ENCODE measurements at places on chromosomes 4 and X. TPM values are rescaled to one million over a fixed set of nuclear protein-coding genes. Genes with fewer than 3 reads are reported as not detected.

The MAGEA9B gene
- total RNA-seq, result not detected

The MAGEA2 gene
- total RNA-seq, result 6.1 TPM

DNA sequence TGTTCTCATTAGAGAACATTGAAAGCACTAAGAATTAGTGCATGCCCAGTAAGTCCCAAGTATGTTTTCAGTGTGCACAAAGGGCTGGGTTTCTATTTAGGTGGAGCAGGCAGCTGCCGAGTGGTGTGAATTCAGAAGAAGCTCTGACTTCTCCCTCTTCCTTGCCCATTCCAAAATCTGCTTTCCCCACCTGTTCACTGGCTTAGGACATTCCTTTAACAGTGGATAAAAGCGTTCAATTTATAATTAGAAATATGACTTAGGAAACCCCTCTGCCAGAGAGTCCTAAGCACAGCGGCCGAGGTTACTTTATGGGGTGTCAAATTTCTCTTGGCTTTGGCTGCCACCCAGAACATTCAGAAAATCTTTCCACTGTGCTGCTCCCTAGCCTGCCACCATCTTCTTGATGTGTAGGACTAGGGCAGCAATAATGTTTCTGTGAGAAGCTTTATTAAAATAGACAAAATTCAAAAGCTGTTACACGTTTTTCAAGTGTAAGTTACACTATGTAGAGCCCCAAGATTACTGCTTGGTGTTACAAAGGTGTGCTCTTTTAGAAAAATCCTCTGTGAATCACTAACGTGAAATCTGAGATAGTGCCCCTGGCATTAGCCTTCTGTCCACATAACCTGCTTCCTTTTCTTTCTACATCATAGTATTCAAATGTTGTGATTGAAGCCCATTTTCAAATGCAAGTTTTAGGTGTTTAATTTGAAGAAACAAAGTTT, 191.6 kb upstream of the ANKRD50 start:
- H3K27ac ChIP-seq, result no peak overlapping the region
- H3K4me1 ChIP-seq, result no peaks in the 10 kb centered on the region
- peak overlapping the region; percentile 41 for H3K4me3 ChIP-seq
- peak; percentile 71 for DNase-seq

GRCh38 chrX:134174859-134175258, 62.1 kb upstream of the CCDC160 start:
- no peak overlapping the region for H3K4me3 ChIP-seq
- H3K27ac ChIP-seq, result no peak overlapping the region
- H3K27me3 ChIP-seq, result peaks cover 11% of the 10 kb centered on the region
- H3K4me1 ChIP-seq, result peaks cover 2% of the 10 kb centered on the region

The GNRHR gene
- total RNA-seq, result not detected

DNA sequence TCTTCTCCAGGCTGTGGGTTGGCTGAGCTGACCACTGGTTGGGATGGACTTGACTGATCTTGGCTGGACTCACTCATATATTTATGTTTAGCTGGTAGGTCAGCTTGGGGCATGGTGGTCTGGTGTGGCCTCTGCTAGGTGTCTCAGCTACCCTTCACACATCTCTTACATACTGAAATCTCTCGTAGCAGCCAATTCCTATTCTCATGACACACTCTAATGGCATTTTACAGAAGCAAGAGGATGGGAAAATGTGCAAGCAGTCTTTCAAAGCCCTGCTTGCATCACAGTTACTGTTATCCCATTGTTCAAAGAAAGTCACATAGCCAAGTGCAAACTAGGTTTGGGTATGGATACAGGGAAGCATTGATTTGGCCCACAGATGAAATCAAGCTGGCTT, 55.5 kb upstream of the PCDH18 start:
- no peaks in the 10 kb centered on the region for H3K27me3 ChIP-seq
- no peak overlapping the region for H3K27ac ChIP-seq
- H3K4me3 ChIP-seq, result no peak overlapping the region
- H3K36me3 ChIP-seq, result no peaks in the 10 kb centered on the region

Data from astrocyte (in vitro differentiated cells and primary cell).